Pulmonary artery endothelial cell (primary cell): ENCODE measurements at places on chromosomes 7 and 10. TPM values are rescaled to one million over a fixed set of nuclear protein-coding genes. Genes with fewer than 3 reads are reported as not detected.

GRCh38 chr7:12722636-12723605 is 35.5 kb downstream of the ARL4A start:
- no peak for DNase-seq

- no peak for DNase-seq
Measured at GRCh38 chr7:64602518-64602917, 39.6 kb upstream of the ZNF680 start.

DNA sequence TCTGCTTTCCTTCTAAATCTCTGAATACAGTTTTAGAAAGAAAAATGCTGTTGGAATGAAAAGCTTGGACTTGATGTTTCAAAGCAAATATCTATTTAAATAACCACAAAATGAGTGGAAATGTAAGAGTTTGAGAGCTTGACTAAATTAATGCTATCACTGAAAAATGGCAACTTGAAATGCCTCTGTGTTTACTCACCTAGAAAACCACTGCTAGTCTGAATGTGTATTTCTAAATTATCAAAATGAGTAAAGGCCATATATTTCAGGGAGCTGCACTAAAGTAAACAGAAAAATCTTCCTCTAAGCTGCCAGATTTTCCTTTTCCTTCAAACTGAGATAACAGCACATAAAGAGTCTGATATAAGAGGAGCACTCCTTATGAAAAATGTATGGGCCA is 87.9 kb downstream of the DPY19L1 start:
- no peak for DNase-seq

DNA sequence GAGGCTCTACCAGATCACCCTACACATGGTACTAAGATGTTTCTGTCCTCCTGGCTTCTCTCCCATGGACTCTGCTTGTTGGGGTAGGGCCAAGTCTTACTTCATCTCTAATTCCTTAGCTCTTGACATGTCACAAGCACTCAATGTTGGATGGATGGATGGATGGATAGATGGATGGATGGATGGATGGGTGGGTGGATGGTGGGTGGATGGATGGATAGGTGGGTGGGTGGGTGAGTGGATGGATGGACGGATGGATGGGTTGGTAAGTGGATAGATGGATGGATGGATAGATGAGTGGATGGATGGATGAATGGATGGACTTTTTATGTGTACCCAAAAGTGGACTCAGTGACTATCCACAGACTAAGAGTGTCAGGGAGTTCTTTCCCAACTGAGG is 28.5 kb downstream of the HSPA12A start:
- no peak for DNase-seq

GRCh38 chr10:50512743-50513416 is 110.9 kb downstream of the SGMS1 start:
- no peak for DNase-seq

DNA sequence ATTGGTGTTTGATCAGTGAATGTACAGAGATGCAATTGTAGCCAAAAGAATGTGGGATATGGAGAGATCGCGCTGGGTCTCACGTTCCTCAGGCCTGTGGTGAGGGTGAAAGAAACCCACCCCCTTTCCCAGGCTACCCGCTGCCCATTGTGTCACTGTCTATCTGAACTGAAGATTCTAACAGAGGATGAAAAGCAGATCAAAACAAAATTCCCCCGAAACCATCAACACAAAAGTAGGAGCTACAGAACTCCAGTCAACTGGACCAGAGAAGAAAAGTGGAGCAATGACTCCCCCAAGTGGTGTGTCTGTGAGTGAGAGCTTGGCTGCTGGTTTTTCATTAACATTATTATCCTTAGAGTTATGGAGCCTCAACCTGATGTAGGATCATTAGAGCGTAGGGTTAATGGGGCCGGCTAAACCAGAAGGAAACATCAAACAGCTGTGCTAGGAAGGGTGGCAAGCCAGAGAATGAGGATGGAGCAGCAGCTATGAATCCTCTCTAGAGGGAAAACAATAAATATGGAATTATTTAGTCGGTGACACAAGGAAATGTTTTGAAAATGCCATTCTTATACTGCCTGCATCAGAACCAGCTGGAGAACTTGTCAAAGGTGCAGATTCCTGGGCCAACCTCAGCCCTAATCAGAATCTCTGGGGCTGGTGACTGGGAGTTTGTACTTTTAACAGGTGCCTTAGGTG is 38.3 kb downstream of the AKR1B1 start:
- peak; percentile 13 for DNase-seq

DNA sequence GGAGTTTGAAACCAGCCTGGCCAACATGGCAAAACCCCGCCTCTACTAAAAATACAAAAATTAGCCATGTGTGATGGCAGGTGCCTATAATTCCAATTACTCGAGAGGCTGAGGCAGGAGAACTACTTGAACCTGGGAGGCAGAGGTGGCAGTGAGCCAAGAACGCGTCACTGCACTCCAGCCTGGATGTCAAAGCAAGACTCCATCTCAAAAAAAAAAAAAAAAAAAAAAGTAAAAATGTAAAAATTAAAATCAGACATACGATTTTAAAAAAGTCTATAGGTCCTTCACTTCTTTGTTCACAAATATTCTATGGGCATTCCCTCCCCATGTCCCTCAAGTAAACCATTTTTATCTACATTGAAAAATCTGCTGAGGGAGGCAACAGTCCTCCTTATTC is 34.9 kb upstream of the TLL2 start:
- no peak for DNase-seq

Gene SOSTDC1
- total RNA-seq: not detected in 2 replicates

Gene SEMA4G
- total RNA-seq: 0.60 and 0.79 TPM in 2 replicates

Gene HSPA12A
- total RNA-seq: 0.13 and 0.42 TPM in 2 replicates

Gene HBP1
- total RNA-seq: 111 and 129 TPM in 2 replicates
